ENCODE measurements at places on chromosomes 2 and 18.

- DNase-seq: no peak
These were observed 565.5 kb upstream of the CHAC2 start for GRCh38 chr2:53202063-53202462.

GRCh38 chr2:100894105-100894795, 74.3 kb downstream of the NPAS2 start:
- no peak for DNase-seq

DNA sequence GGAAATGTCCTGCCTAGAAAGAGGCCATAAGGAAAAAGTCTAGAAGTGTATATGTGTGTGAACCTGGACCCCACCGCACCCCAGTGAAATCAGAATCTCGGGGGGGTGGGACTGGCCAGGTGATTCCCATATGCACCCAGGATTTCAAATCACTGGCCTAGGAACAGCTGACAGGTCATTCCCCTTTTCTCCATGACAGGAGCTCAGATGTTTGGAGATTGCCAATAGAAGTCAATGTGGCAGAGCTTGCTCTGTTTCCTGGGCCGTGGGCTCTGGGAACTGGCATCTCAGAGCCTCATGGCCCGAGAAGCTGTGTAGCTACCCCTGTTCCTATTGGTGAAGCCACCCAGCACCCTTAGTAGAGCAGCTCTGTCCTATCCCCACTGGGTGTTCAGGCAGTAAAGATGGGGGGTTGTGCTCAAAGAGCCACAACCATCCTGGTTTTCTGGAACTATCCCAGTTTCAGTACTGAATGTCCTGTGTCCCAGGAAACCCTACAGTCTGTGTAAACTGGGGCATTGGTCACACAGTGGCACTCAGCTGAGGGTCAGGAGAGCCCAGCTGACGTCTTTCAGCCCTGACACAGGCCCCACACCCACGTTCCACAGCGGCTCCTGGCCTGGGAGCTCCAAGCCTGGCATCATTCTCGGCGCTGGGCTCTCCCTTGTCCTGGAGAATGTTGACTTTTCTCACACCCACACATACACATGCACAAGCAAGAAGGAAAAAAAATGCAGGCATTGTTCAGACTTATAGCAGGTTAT, 18.9 kb downstream of the GNLY start:
- no peak for DNase-seq

DNA sequence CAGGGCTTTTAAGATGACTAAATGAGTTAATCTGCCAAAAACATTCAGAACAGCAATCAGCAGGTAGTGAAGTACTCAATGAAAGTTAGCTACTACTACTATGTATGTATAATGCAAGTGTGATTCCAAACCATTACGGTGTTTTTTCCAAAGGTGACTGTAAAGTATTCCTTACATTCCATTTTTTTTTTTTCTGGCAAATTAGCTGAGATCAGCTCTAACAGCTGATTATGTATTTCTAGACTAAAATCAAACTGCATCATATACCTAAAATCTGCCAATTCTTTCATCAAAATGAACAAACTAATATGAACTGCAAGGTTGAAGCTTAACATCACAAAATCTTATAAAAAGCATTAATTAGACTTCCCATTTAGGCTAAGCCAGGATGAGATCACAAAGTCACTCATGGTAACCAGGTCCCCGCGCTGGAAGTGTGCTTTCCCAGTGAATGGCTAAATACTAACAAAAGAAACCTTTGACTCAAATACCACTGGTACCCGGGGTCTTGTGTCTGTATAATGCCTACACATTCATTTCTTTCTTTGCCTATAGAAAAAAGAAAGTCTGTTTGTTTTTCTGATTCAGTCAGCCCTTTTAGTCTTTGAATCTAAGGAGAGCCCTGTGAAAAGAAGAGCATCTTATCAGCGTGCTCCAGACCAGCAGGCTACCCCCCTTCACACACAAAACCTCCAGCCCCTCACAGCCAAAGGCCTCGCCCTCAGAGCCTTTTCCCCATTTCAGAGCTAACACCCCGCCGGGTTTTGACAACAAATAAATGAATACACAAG, 88.3 kb downstream of the RBMS1 start:
- DNase-seq: no peak

DNA sequence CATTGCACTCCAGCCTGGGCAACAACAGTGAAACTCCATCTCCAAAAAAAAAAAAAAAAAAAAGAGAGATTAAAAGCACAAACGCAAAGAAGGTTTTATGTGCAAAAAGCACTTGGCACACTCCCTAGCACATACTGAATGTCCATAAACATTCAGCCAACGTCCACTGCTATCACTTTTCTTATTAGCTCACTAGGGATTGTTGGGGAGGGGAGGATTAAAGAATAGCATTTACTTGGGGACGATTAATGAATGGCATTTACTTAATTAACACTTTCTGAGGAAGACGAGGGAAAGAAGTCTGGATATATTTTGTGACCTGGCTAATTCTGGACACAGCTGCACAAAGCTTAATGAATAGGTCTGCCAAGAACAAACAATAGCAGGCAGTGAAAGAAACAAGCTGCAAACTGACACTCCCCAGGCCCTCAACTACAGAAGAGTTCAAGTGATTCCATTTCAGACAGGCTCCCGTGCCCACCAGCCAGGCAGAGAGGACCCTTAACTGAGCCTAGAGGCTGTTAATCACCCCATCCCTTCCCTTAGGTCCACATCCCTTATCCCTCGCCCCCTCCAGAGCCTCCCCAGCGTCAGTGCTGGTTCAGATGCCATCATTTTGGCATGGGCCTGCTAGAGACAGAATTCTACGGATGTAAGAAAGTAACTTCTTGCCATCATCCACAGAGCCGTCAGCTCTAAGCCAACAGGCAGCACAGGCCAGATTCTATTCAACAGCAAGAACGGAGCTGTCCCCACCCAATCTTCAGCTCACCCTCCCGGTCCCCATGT, 7.4 kb downstream of the CYB5A start:
- DNase-seq: no peak
